ENCODE measurements at places on chromosomes 6 and 20.
A peak's percentile ranks its signal among the peaks of the same experiment; 100 is the strongest.

DNA sequence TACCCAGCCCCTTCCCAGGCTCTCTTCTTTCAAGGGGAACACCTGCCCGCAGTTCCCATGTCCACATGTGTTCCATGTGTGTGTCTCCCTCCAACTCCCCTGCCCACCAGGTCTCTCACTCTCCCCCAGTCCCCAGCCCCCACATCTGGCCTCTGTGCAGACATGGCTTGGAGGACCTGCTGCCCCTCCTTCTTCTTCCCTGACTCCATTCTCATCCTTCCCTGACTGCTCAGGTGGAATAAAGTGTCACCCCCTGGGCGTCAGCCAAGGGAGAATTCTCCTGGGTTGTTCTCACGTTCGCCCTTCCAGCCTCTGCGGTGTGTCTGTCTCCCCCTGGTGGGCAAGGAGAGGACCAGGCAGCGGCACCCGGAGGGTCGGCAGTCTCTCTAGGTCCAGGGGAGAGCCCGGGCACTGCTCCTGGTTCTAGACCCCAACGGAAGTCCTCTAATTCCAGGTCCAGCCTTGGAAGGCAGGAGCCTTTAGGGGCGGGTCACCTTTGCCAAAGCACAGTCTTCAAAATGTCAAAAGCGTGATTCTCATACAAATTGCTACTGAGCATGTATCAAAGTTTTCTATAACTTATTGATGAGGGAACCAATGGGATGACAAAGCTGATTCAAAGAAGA, 50.5 kb downstream of the EBF4 start:
- peak; percentile 37 for DNase-seq

DNA sequence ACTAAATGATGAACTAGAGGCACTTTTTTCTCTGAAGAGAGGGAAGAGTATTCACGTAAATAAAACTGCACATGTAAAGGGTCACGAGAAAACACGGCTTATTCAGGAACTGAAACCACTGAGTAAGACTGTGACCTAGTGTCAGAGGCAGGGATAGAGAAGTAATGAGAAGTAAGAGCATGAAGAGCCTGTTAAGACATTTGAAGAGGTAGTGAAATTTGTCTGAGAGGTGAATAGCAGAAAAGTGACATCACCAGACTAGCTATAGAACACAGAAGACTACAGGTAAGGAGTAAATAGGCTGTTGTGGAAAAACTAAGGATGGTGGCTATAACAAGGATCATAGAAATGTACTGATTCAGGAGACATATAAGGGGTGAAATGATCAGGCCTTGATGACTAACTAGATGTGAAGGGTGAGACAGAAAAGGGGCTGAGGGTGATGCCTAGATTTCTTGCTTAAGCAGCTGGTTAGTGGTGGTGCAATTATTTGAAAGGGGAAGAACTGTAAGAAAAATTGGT, 76.8 kb downstream of the REV3L start:
- DNase-seq = no peak

DNA sequence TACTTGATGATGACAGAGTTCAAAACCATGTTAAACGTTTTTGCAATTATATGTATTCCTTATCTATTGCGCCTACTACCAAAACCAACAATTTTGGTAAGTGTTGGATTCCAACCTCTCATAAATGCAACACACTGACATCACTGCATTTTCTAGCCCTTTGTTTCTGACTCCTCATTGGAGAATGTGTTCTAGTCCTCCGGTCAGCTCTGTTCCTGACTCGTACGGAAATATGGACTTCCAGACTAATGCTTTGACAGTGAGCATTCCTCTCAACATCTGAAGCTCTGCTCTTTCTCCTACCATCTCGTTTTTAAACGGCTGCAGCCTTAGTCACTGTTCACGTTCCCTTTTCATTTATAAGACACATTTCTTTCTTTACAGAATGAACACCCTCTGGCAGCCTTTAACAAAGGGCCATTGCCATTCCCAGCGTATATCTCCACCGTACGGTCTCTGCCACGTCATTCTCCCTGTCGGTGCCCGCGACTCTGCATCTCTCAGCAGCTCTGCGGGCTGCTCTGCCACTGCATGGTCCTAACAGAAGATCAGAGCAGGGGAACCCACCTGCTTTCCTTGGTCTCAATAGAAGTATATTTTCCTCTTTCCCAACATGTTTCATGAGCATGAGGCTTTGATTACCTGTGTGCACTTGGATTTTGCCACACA, 103.0 kb upstream of the SYNDIG1 start:
- DNase-seq = no peak

- no peak for DNase-seq
These were observed 174.7 kb downstream of the TMEM242 start for GRCh38 chr6:157148391-157149323.

- no peak for DNase-seq
These were observed 50.2 kb downstream of the ARHGAP18 start for GRCh38 chr6:129659590-129660345.

DNA sequence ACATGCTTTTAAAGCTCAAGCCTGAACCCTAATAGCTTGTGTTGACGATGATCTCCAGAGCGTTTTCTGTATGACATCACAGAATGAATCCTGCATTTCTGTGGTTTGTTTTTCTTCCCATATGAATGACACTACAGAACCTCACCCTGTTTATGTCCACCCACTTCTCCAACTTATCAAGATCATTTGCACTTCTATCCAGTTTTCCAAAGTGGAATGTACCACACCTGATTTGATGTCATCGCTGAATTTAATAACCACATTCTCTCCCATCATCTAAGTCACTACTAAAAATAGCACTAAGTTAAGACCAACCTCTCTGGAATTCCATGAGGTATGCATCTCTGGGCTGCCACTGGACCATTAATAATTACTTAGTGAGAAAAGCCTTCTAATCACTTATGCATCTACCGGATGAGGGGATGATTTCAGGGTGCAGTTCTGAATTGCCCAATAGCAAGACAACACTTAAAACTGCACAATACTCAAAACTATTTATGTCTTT, 33.3 kb upstream of the CITED2 start:
- no peak for DNase-seq
